Naive thymus-derived CD8-positive, alpha-beta T cell (primary cell): ENCODE measurements at places on chromosomes 6 and 20.

DNA sequence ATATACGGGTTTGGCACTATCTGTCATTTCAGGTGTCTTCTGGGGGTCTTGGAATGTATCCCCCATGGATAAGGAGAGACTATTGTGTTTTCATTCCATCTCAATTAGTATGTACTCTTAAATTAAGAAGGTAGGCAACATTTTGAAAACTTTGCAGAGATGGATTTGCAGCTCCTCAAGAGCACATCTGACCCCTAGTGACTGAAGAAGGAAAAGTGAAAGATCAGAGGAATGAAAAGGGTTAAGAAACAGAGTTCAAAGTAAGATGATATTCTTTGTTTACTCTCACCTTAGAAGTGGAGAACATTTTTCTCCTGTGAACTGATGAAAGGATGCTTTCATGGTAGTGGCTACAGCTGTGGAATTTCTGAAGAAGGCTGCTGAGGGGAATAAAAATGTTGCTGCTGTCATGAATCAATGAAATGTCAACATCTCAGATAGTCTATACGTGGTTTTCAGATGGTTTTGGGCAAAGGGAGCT is 41.5 kb downstream of the SH3BGRL2 start:
- peak overlapping the region; percentile 45 for H3K27ac ChIP-seq
- H3K27me3 ChIP-seq: no peaks in the 10 kb centered on the region
- H3K36me3 ChIP-seq: peaks cover 10% of the 10 kb centered on the region
- peak overlapping the region; percentile 47 for H3K4me3 ChIP-seq

DNA sequence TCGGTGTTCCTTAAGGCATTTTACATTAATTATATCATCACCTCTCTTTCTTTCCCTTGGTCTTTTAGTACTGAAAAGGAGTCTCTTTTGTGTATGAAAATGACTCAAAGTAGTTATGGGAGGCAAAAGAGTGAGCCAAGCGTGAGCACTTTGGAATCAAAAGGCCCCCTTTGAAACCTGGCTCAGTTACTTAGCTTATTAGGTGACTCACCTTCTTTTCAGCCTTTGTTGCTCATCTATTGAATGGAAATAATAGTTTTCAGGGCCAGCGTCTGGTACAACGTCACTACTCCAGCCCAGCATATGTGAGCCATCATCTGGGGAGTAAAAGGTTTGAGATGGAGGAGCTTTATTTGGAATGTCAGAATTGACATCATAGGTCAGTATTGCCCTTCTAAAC is 147.4 kb upstream of the SCGN start:
- no peak for DNase-seq
- H3K4me3 ChIP-seq: no peak overlapping the region
- no peaks in the 10 kb centered on the region for H3K4me1 ChIP-seq
- no peak overlapping the region for H3K27ac ChIP-seq
- no peaks in the 10 kb centered on the region for H3K36me3 ChIP-seq
- no peaks in the 10 kb centered on the region for H3K27me3 ChIP-seq

DNA sequence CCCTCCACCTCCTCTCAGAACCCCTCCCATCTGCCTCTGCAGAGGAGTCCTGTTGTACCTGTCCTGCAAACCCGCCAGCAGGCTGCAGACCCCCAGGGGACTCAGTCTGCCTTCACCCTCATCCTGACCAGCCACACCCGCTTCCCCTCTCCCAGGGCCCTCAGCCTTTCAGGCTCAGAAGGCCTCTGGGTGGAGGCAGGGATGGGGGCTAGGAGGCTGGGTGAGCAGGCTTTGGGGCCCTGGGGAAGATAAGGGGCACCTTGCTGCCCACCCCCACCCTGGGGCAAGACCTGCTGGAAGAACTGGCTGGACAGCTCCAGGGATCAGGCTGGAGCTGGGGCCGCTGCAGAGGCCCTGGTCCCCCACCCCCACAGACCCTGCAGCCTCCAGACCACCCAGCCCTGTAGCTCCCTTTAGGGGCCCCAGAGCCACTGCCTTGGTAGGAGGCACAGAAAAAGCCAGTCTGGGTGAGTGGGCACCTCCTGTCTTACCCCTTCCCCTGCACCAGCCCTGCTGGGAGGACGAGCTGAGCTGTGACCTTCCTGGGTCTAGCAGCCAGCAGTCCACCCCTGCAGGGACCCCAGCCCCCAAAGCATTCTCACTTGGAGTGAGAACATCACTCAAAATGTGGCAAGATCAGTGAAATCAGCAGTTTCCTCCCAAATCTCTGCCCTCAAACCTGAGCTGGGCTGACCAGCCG is 5.2 kb downstream of the TEAD3 start:
- H3K36me3 ChIP-seq: no peaks in the 10 kb centered on the region
- H3K4me3 ChIP-seq: no peak overlapping the region
- DNase-seq: no peak
- H3K27ac ChIP-seq: no peak overlapping the region
- H3K27me3 ChIP-seq: no peaks in the 10 kb centered on the region
- peaks cover 11% of the 10 kb centered on the region for H3K4me1 ChIP-seq

- H3K27me3 ChIP-seq: no peaks in the 10 kb centered on the region
- peaks cover 53% of the 10 kb centered on the region for H3K4me1 ChIP-seq
- DNase-seq: no peak
- peak overlapping the region; percentile 4 for H3K27ac ChIP-seq
- peaks cover 52% of the 10 kb centered on the region for H3K36me3 ChIP-seq
Measured at GRCh38 chr6:106637051-106637716, 7.8 kb downstream of the QRSL1 start.

DNA sequence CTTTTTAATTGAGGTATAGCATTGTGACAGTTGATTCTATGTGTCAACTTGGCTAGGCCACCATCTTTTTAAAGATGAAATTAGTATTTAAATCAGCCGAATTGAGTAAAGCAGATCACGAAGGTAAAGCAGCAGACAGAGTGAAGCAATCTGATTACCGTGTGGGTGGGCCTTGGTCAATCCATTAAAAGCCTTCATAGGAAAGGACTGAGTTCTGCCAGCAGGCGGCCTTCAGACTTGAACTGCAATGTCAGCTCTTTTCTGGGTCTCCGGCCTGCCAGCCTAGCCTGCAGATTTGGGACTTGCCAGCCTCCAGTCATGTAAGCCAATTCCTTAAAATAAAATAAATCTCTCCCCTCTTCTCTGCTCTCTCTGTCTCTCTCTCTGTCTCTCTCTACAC is 22.4 kb upstream of the TGM2 start:
- H3K4me1 ChIP-seq: no peaks in the 10 kb centered on the region
- peaks cover 34% of the 10 kb centered on the region for H3K27me3 ChIP-seq
- no peak overlapping the region for H3K27ac ChIP-seq
- no peak for DNase-seq
- H3K4me3 ChIP-seq: no peak overlapping the region

- H3K4me1 ChIP-seq: no peaks in the 10 kb centered on the region
- H3K27ac ChIP-seq: no peak overlapping the region
- no peak overlapping the region for H3K4me3 ChIP-seq
- peaks cover 11% of the 10 kb centered on the region for H3K27me3 ChIP-seq
Measured at GRCh38 chr20:57330998-57331397, 1.4 kb downstream of the SPO11 start.

DNA sequence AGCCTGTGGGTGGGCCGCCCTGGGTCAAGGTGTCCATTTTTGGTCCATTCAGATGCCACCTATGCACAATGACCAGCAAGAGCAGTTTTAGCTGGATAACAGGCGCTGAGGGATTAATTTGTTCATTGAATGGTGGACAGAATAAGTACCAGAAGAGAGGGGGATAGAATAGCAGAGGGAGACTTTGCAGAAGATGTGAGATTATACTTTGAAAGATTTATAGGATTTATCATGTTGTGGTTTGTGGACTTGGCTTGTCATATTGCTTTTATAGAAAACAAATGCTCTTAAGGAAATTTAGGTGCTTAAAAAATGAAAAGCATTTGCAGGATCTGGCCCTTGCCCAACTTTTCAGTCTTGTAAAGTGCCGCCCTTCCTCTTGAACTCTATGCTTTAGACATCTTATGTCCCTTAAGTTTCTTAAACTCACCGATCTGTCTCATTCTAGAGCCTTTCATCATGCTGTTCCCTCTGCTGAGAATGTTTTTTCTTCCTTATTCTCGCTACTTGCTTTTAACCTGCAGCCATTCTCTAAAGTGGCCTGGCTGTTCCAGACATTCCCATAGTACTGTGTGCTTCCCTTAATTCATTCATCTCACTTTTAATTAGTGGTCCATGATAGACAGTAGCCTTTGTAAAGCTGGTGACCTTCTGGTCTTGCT is 42.5 kb downstream of the CD109 start:
- no peaks in the 10 kb centered on the region for H3K27me3 ChIP-seq
- H3K36me3 ChIP-seq: no peaks in the 10 kb centered on the region
- DNase-seq: no peak
- no peak overlapping the region for H3K4me3 ChIP-seq
- H3K27ac ChIP-seq: no peak overlapping the region

- H3K36me3 ChIP-seq: peaks cover 10% of the 10 kb centered on the region
- H3K4me1 ChIP-seq: peaks cover 32% of the 10 kb centered on the region
- H3K4me3 ChIP-seq: no peak overlapping the region
- H3K27me3 ChIP-seq: no peaks in the 10 kb centered on the region
- H3K27ac ChIP-seq: peak overlapping the region; percentile 95
Measured at GRCh38 chr6:149130508-149130907, 187.0 kb upstream of the TAB2 start.

- H3K4me3 ChIP-seq: no peak overlapping the region
- H3K27ac ChIP-seq: no peak overlapping the region
- DNase-seq: no peak
- H3K4me1 ChIP-seq: peaks cover 4% of the 10 kb centered on the region
Measured at GRCh38 chr6:13643125-13643524, 28.0 kb downstream of the NOL7 start.

GRCh38 chr6:149934249-149935156 is 7.3 kb upstream of the ULBP2 start:
- H3K4me3 ChIP-seq: no peak overlapping the region
- H3K27ac ChIP-seq: no peak overlapping the region
- DNase-seq: peak; percentile 83
- H3K27me3 ChIP-seq: peaks cover 67% of the 10 kb centered on the region
- no peaks in the 10 kb centered on the region for H3K36me3 ChIP-seq

- H3K4me3 ChIP-seq: no peak overlapping the region
- peaks cover 14% of the 10 kb centered on the region for H3K4me1 ChIP-seq
- H3K27me3 ChIP-seq: peaks cover 54% of the 10 kb centered on the region
- no peaks in the 10 kb centered on the region for H3K36me3 ChIP-seq
- DNase-seq: no peak
Measured at GRCh38 chr6:7537565-7538174, 3.8 kb upstream of the DSP start.

- no peaks in the 10 kb centered on the region for H3K4me1 ChIP-seq
- no peak overlapping the region for H3K4me3 ChIP-seq
- H3K36me3 ChIP-seq: no peaks in the 10 kb centered on the region
- H3K27ac ChIP-seq: no peak overlapping the region
- DNase-seq: no peak
- H3K27me3 ChIP-seq: no peaks in the 10 kb centered on the region
Measured at GRCh38 chr6:101986476-101986875, 593.0 kb downstream of the GRIK2 start.

- no peak for DNase-seq
- no peak overlapping the region for H3K27ac ChIP-seq
- H3K4me1 ChIP-seq: peaks cover 80% of the 10 kb centered on the region
- no peaks in the 10 kb centered on the region for H3K27me3 ChIP-seq
- H3K4me3 ChIP-seq: no peak overlapping the region
- H3K36me3 ChIP-seq: no peaks in the 10 kb centered on the region
Measured at GRCh38 chr20:47577314-47577713, 75.6 kb downstream of the NCOA3 start.

GRCh38 chr20:3163099-3164042 is 3.7 kb upstream of the FASTKD5 start:
- H3K27ac ChIP-seq: no peak overlapping the region
- H3K36me3 ChIP-seq: no peaks in the 10 kb centered on the region
- H3K4me1 ChIP-seq: peaks cover 18% of the 10 kb centered on the region
- no peak for DNase-seq
- no peak overlapping the region for H3K4me3 ChIP-seq

GRCh38 chr6:135675862-135676261 is 175.6 kb upstream of the PDE7B start:
- no peak overlapping the region for H3K4me3 ChIP-seq
- no peaks in the 10 kb centered on the region for H3K27me3 ChIP-seq
- no peaks in the 10 kb centered on the region for H3K36me3 ChIP-seq
- H3K4me1 ChIP-seq: no peaks in the 10 kb centered on the region
- peak; percentile 70 for DNase-seq

GRCh38 chr20:38175304-38176180 is 10.5 kb upstream of the TGM2 start:
- peaks cover 29% of the 10 kb centered on the region for H3K27me3 ChIP-seq
- no peak overlapping the region for H3K27ac ChIP-seq
- no peak overlapping the region for H3K4me3 ChIP-seq
- peaks cover 1% of the 10 kb centered on the region for H3K4me1 ChIP-seq
- no peaks in the 10 kb centered on the region for H3K36me3 ChIP-seq

- DNase-seq: no peak
- H3K27ac ChIP-seq: no peak overlapping the region
- H3K27me3 ChIP-seq: no peaks in the 10 kb centered on the region
- H3K36me3 ChIP-seq: no peaks in the 10 kb centered on the region
- H3K4me3 ChIP-seq: no peak overlapping the region
Measured at GRCh38 chr6:110748453-110748852, 66.8 kb downstream of the CDK19 start.

DNA sequence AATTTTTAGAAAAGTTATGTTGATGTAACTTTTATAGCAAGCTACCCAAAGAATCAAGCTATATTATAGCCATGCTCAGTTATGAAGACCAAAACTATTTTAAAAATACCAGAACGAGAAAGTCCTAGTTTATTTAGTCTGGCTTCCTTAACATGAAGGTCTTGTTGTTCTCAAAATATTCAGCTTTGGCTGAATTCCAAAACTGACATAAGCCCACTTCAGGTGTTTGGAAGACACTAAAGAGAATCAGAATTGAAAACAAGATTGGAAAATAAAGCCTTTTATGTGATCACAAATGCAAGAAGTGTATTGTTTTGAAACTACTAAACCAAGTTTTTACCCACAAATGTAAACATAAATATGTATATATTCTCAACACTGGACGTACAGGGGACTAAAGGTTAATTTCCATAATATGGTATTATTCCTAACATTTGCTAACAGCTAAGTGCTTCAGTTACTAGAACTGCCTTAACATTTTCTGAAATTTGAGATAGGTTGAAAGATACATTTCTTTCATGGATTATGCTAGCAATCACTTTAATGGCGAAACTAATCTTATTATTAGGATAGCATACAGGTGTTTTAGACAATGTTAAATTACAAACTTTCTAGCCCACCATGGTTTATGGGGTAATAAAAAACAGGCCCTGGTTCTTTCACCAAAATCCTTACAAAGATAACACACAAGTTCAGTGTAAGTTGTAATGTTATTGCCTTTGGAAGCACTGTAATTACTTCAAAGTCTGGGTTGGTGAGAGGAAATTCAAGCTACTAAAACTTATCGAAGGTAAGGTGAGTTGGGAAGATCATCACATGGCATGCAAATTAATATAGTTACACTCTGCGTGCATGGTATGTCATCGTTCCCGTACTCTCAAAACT is 1.6 kb downstream of the MAP3K5 start:
- no peak for DNase-seq
- peaks cover 44% of the 10 kb centered on the region for H3K4me1 ChIP-seq
- no peaks in the 10 kb centered on the region for H3K36me3 ChIP-seq
- peak overlapping the region; percentile 90 for H3K4me3 ChIP-seq
- no peaks in the 10 kb centered on the region for H3K27me3 ChIP-seq

- no peak within 1 kb of the TSS for H3K4me3 ChIP-seq
- no peak within 1 kb of the TSS for H3K27ac ChIP-seq
- H3K4me1 ChIP-seq: peaks cover 9% of the 10 kb centered on the region
- DNase-seq: no peak
- no peaks in the 10 kb centered on the region for H3K36me3 ChIP-seq
- peaks cover 37% of the 10 kb centered on the region for H3K27me3 ChIP-seq
Measured at GRCh38 chr6:24125980-24126379, at the start of gene NRSN1. TSS of gene NRSN1 (plus strand) at chr6:24126215. CDS start at chr6:24134328, 8,113 bp downstream.
